ENCODE measurements at places on chromosomes 3 and 15.

DNA sequence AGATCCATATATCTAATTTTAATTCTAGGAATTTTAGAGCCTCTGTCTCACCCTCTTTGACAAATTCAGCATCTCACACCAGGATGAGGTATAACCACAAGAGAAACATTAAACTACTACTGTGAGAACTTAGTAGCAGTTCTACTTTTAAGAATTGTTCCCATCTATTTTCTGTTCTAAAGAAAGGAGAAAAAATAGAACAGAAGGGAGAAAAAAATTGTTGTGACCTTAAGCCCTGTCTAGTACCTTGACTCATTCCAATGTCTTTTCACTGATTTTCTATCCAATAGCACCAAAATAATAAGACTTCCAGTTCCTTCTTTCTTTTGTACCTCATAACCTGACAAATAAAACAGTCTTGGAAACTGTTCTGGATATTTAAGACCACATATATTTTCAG is 37.0 kb downstream of the FRMD5 start:
- no peak for DNase-seq

- DNase-seq, result no peak
Measured at GRCh38 chr15:95470997-95471689, 859.4 kb upstream of the NR2F2 start.

GRCh38 chr15:58139989-58140522 is 1.9 kb downstream of the AQP9 start:
- no peak for DNase-seq

DNA sequence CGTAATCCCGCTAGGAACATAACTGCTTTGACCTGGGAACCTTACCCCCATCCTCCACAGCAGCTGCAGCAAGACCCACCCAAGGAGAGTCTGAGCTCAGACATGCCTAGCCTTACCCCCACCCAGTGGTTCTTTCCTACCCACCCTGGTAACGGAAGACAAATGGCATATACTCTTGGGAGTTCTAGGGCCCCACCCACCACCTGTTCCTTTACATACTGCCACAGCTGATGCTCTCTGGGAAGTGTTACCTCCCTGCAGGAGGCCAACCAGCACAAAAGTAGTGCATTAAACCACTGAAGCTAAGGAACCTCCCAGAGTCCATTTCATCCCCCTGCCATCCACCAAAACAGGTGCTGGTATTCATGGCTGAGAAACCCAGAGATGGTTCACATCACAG is 50.6 kb upstream of the AZI2 start:
- DNase-seq, result no peak

DNA sequence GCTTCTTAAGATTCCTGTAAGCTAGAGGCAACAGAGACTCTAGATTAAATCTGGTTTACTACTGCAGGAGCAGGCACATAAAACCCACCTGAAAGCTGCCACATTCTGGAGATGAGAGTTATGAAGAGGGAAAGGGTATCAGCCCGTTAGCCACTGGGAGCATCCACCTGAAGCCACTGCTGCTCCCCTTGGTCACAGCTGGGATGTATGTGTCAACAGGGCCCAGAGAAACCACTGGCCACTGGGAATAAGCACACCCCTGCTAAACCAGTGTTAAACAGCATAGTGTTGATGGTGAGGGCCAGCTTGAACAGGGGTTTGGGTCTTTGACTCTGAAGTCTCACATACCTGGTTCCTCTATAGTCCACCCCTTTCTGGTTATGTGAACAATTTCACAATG is 10.9 kb downstream of the SLCO2A1 start:
- DNase-seq, result no peak

- no peak for DNase-seq
Measured at GRCh38 chr3:49805367-49805782, 2.3 kb downstream of the INKA1 start.

- no peak for DNase-seq
Measured at GRCh38 chr3:155895379-155895900, 25.0 kb downstream of the GMPS start.

DNA sequence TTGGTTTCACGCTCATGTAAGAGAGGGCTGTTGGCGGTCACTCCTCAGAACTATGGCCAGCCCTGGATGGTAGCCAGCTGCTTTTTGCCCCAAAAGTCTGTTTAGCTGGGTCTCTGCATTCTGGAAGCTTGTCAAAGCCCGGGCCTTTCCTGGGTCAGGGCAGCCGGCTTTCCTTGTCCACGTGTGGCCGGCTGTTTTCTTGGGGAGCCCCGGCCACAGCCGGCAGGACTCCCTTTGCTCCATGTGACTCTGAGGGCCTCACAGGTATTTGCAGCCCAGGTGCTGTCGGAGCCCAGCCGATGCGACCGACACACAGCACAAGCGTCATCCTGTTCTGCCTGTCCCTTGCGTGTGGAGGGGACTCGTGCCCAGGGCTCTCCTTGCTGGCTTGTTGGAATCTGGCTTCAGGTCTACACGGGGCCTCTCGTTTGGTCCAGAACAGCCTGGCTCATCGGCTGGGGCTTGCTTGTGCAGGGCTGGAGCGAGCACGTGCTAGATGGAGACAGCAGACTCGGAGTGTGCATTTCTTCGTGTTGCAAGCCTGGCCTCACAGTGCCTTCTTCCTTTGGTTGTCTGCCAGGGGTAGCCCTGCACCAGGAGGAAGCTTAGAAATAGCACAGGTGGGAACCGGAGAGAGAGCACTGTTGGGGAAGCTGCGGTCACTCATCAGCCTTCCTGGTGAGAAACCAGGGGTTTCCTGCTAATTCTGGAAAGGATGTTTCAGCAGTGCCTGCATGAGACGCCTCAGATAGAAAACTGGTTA is 51.5 kb downstream of the PGPEP1L start:
- no peak for DNase-seq

GRCh38 chr3:154943981-154944380 is 136.1 kb upstream of the MME start:
- no peak for DNase-seq

GRCh38 chr3:157046520-157046919 is 113.4 kb downstream of the CCNL1 start:
- DNase-seq, result no peak

GRCh38 chr15:37075777-37076176 is 24.6 kb downstream of the MEIS2 start:
- no peak for DNase-seq

DNA sequence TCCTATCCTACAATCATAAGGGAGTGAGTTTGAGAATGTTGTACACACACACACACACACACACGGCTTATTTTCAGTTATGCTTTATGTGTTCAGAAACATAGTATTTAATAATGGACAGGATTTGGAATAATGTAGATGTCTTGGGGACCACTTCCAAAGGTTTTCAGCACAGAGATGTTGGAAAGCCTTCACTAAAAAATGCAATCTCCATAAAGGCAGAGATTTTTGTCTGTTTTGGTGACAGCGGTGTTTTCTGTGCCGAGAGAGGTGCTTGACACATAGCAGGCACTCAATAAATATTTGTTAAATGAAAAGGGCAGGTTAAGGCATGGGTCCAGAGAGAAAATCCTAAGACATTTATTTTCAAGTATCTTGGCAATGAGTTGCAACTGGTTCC is 428.2 kb upstream of the RGMA start:
- DNase-seq, result no peak

DNA sequence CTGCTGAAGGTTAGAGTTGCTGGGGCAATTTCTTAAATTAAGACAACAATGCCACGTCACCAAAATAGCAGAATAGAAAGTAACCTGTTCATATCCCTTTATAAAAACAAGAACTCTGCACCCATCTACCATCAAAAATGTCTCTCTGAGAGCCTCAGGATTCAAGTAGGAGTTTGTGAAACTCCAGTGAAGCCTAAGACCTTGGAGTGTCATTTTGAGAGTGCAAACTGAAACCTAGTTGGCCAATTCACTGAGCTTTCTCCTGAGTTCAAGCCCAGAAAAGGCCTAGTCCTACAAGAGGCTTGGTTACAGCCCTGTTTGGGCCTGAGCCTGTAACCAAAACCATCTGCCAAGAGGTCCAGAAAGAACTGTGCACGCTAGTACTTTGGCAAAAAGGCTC is 335.1 kb downstream of the EFHB start:
- no peak for DNase-seq

GRCh38 chr15:31327669-31328427 is 1.2 kb downstream of the KLF13 start:
- DNase-seq, result peak; percentile 78

DNA sequence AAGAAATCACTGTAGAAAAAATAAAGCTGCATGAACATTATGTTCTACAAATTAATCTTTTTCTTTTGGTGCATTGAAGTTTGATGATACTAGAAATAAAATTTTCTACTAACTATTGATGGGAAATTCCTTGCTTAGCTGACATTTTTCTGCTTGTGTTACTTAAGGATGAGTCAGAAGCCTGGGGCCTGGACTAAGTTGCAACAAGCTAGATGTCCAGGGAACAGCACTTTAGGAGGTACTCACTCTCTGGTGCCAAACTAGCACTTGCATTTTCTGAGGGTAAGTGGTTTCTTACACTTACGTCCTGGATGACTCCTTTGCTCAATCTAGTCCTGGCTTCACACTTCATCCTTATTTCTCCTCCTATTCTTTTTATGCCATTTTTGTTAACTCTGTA is 945.1 kb downstream of the IGSF11 start:
- DNase-seq, result no peak

- DNase-seq, result no peak
Measured at GRCh38 chr15:49712162-49712561, 91.3 kb downstream of the DTWD1 start.

- no peak for DNase-seq
Measured at GRCh38 chr3:35137612-35138011, 501.7 kb upstream of the ARPP21 start.

GRCh38 chr3:105616374-105617121 is 249.8 kb downstream of the ALCAM start:
- DNase-seq, result no peak
